ENCODE measurements at places on chromosomes 13 and 19.

DNA sequence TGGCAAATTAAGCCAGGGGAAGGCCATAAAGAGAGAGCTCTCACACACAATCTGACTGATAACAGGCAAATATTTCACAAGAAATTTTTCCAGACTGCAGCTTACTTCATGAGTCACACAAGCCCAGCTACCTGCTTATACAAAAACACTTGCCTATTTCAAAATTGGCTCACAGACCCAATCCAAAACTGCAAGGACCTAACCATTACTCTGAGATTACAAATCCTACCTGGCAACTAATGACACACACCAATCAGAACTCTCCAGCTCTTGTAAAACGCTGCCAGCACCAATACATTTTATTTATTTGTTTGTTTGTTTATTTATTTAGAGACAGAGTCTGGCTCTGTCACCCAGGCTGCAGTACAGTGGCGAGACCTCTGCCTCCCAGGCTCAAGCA lies 18.1 kb upstream of the ZFP82 start:
- DNase-seq, result no peak

DNA sequence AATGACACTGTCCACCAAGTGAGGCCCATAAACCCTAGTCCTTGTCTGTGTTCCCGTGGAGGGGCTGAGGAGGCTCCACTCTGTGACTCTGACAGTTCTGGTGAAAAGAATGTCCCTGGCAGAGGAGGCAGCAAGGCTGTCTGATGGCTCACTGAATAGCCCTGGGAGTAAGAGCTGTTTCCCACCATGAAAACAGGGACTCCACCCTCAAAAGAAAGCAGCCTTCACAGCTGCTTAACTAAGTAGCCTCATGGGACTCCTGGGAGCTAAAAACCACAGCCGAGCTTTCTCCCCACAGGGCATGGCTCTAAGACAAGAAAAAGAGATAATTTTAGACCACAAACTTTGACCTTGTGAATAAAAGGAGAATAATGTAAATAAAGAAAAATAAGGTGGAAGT lies 135.1 kb upstream of the FRY start:
- DNase-seq, result peak; percentile 55

DNA sequence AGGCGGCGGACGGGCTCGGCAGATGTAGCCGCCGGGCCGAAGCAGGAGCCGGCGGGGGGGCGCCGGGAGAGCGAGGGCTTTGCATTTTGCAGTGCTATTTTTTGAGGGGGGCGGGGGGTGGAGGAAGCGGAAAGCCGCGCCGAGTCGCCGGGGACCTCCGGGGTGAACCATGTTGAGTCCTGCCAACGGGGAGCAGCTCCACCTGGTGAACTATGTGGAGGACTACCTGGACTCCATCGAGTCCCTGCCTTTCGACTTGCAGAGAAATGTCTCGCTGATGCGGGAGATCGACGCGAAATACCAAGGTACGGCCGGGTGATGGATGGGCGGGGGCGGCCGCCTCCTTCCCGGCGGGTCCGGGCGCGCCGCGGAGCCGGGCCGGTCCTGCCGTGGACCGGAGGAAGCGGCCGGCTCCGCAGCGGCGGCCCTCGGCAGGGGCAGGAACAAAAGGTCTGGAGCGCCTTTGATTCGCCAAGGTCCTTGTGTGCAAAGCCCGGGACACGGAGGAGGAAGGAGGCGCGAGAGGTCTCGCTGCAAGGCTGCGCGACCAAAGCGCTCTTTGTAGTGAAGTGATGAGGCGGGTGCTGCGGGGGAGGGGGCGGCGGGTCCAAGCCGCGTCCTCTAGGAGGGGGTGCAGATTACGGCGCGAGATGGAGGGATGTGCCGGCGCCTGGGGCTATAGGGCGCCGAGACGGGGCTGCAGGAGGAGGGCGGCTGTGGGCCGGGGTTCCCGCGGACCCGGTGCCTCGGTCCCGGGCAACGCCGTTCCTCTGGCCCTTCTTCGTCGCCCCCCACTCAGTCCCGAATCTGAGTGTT lies 689 bp downstream of the ING1 start:
- peak; percentile 58 for DNase-seq

DNA sequence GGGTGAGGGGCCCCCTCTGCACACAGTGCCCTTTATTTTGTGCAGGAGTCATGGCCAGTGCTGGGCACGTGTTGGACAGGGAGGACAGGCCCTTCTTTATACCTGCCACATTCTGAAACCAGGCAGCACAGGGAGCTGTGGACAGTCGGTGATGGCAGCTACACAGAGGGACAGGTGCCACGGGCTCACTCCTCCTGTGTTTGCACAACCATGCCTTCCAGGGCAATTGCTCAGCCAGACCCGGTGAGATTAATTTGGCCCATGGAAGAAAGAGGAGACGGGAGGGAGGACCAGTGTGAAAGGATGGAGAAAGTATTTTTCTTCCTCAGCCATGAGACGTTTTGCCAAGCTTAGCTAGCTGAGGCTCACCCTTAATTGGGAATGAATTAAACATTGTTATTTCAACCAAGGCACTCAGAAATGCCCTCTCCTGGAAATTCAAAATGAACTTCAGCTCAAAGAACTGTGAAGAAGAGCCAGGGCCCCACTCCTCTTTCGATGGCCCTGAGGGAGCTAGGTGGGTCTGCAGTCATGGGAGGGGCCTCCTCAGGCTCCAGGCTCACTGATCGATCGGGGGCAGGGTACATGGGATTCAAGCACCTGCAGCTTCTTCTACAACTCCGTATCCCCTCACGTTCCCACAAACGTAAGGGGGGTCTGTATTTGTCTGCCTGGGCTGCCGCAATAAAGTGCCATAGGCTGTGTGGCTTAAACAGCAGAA lies 41.2 kb downstream of the SHISA2 start:
- no peak for DNase-seq

GRCh38 chr19:50654882-50655281 lies 5.6 kb downstream of the C19orf81 start:
- DNase-seq, result no peak

GRCh38 chr13:105595471-105595870 lies 940.0 kb downstream of the EFNB2 start:
- DNase-seq, result no peak

DNA sequence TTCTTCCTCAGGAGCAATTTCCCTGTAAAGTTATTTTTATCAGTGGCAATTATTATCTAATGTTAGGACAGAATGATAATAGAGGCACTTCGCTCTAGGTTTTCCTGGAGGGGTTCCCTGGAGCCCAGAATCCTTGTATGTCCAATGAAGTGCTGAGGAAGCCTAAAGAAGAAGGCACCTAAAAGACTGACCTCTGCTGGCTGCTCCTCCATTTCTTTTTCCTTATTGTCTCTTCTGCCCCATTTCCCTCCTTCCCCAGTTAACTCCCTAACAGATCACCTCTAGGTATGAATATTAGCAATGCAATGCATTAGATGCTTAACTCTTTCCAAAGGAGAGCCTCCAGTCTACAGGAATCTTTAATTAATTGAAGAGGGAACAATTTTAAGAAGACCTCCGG lies 985.4 kb downstream of the DIAPH3 start:
- DNase-seq, result no peak

DNA sequence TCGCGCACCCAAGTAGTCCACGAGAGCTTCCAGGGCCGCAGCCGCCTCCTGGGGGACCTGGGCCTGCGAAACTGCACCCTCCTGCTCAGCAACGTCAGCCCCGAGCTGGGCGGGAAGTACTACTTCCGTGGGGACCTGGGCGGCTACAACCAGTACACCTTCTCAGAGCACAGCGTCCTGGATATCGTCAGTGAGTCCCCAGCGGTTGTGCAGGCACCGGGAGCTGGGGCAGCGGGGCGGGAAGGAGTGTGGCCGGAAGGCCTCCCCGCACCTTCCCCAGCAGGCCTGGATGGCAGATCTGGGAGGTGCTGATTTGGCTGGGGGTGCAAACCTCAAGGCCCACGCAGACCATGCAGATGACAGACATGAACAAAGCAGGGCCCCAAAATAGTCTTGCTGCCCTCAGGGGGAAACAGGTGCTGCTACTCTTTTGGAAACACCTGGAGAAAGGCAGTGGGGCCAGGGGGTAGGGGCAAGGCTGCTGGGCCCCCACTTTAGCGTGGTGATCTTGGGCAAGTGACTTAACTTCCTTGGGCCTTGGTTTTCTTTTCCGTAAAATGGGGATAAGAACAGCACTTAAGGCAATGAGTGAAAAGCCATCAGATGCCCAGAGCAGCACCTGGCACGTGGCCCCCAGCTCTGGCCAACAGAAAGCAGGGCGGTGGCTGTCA lies 4.0 kb downstream of the MAG start:
- no peak for DNase-seq

- DNase-seq, result no peak
Observed at GRCh38 chr13:87906411-87906810, 235.2 kb downstream of the SLITRK5 start.

- no peak for DNase-seq
Observed at GRCh38 chr13:50132904-50133357, 117.7 kb downstream of the KCNRG start.

DNA sequence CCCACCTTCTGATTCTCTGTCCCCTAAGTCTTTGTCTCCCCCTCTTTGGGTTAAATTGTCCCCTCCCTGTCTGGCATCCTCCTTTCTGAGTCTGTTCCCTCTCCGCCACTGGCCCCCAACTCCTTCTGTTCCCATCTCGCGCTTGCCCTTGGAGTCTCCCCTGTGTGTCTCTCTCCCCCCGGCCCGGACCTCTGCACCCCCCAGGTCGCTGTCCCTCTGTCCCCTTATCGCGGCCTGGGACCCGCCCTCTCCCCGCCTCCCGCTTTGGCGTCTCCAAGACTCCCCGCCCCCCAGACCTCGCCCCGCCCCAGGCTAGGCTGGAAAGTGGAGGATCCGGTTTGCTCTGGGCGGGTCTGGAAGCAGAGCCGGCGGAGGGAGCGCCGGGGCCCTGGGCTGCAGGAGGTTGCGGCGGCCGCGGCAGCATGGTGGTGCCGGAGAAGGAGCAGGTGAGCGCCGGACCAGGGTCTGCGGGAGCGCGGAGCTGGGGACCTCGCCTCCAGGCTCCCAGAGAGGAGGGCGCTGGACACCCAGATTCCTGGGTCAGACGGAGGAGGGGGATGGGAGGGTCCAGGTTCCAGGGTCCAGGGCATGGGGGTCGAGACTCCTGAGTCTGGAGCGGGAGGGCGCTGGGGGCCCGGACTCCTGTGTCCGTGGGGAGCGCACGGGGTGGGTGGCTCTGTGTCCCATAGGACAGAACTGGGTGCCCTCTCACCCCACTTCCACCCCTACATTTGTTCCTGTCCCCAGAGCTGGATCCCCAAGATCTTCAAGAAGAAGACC lies at the start of gene TRPM4:
Gene TRPM4, plus strand, starts transcription at position 348 of the 780 bp plus-strand sequence. Its CDS starts 75 bp downstream, at position 423.
- DNase-seq, result peak; percentile 94

DNA sequence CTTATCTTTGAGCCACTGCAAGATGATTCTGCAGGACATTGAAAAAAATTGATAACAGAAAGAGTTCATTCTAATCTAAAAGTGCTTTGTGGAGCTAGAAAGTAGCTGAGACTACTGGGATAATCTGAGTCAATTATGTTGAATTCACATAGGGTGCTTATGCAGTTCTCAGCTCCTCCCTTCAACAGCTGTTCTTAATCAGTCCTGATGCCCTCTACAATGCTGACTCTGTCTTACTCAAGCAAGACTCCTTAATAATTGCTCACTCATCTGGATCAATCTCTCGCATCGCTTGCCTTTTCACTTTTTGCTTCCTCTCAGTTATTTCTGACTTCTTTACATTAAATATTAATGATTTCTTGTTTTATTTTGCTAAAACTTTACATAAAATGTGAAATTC lies 182.1 kb downstream of the PCDH17 start:
- DNase-seq, result no peak

- no peak for DNase-seq
Observed at GRCh38 chr13:97342136-97342535, 91.8 kb upstream of the RAP2A start.

- peak; percentile 82 for DNase-seq
Observed at GRCh38 chr19:1725100-1726064, 27.9 kb upstream of the ONECUT3 start.

Measured in BE2C (cell line).